ENCODE measurements at places on chromosomes 3 and 15. TPM values are rescaled to one million over a fixed set of nuclear protein-coding genes. Genes with fewer than 3 reads are reported as not detected.

GRCh38 chr3:131988209-131988608 is 46.6 kb downstream of the CPNE4 start:
- DNase-seq = no peak

DNA sequence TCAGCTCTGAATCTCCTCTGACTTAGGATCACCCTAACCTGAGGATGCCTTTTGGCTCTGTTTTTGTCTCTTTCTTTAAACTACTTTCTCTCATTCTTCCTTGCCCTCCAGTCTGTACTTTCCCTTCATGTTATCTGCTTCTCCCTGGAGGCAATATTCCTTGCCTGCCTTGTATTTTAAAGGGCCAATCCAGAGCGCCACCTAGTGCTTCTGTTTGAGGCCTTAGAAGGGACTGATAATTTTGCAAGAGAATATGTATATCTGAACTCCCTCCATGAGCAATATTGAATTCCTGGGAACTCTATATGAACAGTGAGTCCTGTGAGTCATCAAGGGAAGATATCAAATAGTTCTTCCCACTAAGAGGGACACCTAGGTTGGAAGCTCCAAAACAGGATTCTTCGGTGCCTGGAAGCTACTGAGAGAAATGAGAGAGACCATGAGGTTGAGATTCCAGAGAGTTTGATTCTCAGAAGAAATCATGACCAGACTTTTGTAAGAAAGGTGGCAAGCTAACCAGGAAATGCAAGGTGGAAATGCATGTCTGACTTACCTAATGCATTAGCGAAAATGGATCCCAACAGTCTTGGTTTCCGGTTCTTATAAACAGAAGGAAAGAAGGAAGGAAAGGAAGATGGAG is 203.8 kb upstream of the CD96 start:
- DNase-seq = peak; percentile 89

DNA sequence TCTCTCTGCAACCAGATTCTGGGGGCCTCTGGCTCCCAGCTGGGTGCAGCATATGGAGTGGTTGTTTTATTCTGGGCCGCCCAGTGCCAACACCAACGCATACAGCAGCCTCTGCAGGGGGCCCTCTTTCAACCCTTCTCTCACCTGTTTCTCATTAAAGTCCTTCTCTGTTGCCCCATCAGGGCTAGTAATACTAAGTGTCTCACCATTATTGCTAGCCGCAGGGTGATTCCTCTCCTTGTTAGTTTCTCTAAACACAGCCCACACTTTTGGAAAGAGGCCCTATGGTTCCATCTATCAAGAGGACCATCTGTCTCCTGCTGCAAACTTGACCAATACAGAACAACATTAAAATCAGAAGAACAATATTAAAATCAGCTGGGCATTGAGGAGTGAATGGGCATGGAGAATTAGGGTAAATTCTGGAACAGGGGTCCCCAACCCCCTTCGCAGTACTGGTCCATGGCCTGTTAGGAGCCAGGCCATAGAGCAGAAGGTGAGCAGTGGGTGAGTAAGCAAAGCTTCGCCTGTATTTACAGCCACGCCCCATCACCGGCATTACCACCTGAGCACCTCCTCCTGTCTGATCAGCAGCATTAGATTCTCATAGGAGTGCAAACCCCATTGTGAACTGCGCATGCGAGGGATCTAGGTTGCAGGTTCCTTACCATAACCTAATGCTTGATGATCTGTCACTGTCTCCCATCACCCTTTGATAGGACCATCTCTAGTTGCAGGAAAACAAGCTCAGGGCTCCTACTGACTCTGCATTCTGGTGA is 36.5 kb downstream of the ALS2CL start:
- DNase-seq = no peak

DNA sequence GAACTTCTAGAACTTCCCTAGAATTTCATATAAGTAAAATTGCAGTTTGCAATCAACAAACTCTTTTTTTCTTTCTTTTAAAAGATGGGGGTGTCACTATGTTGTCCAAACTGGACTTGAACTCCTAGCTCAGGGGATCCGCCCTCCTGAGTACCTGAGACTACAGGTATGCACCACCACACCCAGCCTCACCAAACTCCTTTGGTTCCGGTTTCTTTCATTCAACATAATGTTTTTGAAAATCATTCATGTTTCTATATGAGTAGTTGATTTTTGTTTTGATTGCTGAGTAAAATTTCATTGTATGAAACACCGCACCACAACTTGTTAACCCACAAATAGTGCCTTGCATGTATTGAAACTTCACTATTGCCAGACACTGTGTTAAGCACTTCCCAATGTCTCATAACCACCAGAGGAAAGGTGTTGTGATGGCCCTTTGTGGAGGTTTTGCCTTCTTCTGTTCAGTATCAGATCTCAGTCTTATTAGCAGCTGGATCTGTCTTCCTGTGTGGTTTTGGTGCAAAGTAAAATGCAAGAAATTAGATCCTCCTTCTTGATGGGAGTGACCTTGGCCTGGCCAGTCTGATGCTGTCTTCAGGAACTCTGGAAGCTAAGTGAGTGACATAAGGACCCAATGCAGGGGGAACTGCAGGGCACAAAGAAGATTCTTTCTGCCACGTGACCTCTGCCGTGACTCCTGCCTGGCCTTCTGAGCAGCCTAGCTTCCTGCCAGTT is 78.8 kb upstream of the UBE2E1 start:
- DNase-seq = peak; percentile 25

DNA sequence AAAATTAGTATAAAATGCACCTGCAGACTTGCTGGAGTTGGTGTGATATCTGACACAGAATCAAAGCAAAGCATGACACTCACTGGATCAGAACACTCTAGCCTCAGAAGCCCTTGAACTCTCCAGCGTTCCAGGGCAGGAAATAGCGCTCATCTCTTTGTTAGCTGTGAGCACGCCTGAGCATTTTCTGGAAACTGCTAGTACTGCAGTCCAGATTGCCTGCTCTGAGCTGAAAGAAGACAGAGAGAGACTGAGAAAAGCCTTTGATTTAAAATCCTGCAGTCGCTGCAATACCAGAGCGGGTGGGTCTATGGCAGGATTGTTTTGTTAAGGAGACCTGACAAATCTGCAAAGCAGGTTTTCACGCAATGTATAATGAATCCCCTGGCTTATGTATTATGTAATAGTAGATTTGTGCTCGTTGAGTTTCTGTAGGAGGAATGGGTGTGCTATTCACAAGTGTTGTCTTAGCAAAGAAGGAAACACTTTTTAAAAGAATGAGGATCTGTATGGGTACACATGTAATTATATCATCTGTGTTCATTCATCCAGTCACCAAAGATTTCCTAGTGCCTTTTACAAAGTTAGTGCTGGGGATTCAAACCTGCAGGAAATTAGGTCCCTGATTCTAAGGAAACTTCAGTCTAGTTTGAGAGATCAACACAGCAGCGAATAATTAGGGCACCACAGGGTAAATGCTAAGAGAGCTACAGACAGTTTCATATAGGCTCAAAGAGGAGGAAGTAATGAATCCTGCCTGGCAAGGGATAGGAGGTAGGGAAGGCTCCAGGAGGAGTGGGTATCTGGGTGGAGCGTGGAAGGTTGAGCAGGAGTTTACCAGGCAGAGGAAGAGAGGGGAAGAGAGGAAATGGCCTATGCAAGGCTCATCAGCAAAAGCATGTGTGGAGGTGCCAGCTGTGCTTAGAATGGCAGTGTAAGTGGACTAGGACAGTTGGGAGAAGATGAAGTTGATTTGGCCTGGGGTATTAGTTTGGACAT is 26.1 kb upstream of the MGLL start:
- DNase-seq = no peak

DNA sequence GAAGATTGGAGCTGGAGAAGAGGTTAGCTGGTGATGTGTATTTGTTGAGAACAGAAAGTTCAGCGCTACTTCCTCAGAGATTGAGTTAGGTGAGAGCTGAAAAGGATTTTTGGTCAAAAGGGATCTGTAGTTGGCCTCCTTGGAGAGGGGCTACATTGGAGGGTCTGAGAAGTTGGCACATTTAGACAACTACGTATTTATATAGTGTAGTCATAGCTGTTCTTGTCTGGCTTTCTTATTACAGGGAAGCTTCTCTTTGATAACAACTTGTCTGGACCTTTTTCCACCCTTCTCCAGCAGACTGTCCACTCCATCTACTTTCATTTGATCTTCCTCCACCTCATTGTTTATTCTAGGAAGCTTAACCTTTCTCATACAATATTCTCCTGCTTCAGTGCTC is 43.7 kb downstream of the KAT2B start:
- no peak for DNase-seq

GRCh38 chr15:83153288-83153687 is 45.8 kb downstream of the TM6SF1 start:
- no peak for DNase-seq

GRCh38 chr15:32657198-32657883 is 15.8 kb downstream of the SCG5 start:
- DNase-seq = no peak

DNA sequence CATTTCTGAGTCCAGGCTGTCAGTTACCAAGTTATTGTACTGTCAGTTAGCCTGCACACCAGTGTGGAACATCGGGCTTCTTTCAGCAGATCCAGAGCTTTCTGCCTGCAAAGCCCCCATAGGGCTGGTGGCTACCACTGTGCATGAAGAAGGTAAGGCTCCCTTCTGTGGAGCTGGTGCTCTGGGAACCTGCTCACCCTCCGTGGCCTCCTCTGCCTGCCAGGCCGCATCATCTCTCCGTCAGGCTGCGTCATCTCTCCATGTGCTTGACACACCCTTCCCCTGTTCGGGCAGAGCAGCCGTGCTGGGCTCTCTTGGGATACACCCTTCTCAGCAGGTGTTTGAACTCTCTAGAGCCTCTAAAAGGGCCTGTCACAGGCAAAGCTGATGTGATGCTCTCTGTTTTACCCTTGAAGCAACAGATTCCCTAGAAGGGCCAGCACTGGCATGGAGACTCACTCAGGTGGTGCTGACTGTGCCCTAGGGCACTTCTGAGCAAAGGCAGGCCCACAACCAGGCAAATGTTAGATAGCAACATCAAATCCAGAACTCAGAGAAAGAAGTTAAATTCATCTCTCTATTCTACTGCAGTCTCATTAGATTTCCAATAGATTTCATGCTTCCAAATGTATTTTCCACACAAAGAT is 261.1 kb downstream of the EPHB1 start:
- DNase-seq = no peak

- DNase-seq = no peak
Observed at GRCh38 chr3:16740515-16740914, 135.3 kb upstream of the DAZL start.

DNA sequence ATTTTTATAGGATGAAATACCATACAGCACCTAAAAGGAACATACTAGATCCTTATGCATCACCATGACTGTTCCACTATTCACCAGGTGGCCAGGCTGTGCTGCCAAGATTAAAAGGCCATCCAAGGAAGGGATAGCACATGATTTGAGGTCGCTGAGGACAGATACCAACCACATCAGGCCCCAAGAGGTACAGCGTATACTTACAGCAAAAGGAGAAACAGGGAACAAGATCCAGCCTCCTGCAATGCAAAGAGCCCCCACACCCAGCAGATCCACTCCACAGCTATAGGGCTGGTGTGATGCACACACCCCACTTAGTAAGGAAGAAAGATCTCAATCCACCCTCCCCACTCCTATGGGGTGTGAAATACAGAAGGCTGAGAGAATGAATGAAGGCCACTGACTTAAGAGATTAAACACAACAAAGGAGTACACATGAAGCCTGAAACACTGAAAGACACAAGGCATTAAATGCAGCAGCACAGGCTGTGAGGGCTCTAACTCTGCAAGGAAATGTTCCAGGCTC is 32.0 kb upstream of the ZNF445 start:
- peak; percentile 23 for DNase-seq

GRCh38 chr3:194035406-194036138 is 100.4 kb upstream of the HES1 start:
- no peak for DNase-seq

- no peak for DNase-seq
Observed at GRCh38 chr3:40713795-40714194, 189.0 kb downstream of the ZNF621 start.

GRCh38 chr3:171005648-171006047 is 20.9 kb downstream of the SLC2A2 start:
- DNase-seq = no peak

GRCh38 chr3:30751610-30752299 is 142.7 kb downstream of the GADL1 start:
- DNase-seq = peak; percentile 17

The TM4SF4 gene
- total RNA-seq = not detected

The TRAK1 gene
- total RNA-seq = 30.8 TPM

The PLD1 gene
- 87.7 TPM for total RNA-seq

The SPATA16 gene
- not detected for total RNA-seq

The GOLGA8T gene
- total RNA-seq = not detected

The PPP1R14D gene
- not detected for total RNA-seq

The ITGB5 gene
- total RNA-seq = 103 TPM

Data from SK-MEL-5 (cell line).